ENCODE measurements at places on chromosomes 4 and X.

- no peak for DNase-seq
Measured at GRCh38 chrX:68363984-68364383, 69.3 kb downstream of the OPHN1 start.

DNA sequence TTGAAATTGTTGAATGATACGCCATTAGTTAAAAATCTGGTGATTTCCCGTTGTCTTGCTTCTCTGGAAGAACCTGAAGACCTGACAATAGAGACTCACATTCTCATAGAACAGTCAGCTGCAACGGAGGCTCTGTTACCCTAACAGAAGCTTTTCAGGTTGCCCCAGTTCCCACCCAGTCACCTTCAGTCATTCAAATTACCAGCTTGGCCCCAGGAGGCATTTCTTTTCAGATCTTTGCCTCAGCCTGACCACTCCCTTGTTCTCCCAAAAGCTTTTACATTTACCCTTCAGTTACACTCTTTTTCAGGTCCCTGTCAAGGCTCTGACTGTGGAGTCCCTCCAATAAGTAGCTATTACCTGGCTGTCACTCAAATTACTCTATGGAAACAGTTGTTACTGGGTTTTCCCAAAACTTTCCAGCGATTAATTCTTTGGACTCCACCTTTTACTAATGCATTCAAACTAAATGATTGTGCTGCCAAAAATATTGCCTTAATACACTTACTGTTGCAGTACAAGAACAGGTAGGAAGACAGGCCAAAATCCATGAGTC, 162.2 kb upstream of the FTHL17 start:
- no peak for DNase-seq

- DNase-seq: no peak
Measured at GRCh38 chrX:19332983-19333382, 10.7 kb upstream of the PDHA1 start.

- DNase-seq: no peak
Measured at GRCh38 chr4:134117392-134118183, 84.0 kb downstream of the PABPC4L start.

- DNase-seq: peak; percentile 1
Measured at GRCh38 chrX:16445166-16445752, 204.7 kb upstream of the S100G start.

- DNase-seq: no peak
Measured at GRCh38 chr4:110124711-110125110, 73.7 kb downstream of the ELOVL6 start.
